ENCODE measurements at places on chromosomes 2 and 18.

DNA sequence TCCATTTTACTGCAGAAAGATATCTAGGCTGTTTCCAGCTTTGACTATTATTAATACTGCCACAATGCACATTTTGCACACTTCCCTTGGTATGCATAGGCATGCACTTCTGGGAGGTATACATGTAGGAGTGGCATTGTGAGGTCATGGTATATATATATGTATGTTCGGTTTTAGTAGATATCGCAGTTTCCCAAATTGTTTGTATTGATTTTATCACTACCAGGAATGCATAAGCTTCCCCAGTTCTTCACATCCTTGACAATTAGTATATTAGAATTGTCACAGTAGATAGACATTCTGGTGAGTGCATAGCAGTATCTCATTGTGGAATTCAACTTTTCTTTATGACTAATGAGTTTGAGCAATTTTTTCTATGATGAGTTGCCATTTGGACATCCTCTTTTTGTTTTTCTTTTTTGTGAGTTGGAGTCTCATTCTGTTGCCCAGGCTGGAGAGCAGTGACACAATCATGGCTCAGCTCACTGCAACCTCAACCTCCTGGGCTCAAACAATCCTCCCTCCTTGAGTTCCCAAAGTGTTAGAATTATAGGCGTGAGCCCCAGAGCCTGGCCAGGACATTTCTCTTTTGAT, 4.2 kb upstream of the GRB14 start:
- peak; percentile 41 for DNase-seq

- no peak for DNase-seq
Observed at GRCh38 chr2:16478434-16479210, 187.0 kb downstream of the CYRIA start.

DNA sequence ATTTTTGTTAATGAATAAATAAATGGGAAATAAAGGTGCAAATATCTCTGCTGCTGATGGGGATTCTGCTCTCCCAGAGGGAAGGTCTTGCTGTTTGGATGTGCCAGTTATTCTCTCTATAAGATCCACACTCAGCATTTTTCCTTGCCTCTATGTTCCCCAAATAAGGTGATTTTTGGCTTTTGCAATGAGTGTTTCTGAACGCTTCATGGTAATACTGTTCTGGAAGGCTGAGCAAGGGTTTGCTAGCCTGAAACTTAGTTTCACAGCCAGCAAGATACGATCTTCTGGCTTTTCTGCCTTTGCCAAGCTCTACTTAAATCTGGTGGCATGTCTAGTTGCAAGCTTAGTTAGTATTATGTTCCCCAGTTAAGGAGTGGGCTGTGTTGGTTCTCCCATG, 114.6 kb downstream of the LPIN1 start:
- no peak for DNase-seq

DNA sequence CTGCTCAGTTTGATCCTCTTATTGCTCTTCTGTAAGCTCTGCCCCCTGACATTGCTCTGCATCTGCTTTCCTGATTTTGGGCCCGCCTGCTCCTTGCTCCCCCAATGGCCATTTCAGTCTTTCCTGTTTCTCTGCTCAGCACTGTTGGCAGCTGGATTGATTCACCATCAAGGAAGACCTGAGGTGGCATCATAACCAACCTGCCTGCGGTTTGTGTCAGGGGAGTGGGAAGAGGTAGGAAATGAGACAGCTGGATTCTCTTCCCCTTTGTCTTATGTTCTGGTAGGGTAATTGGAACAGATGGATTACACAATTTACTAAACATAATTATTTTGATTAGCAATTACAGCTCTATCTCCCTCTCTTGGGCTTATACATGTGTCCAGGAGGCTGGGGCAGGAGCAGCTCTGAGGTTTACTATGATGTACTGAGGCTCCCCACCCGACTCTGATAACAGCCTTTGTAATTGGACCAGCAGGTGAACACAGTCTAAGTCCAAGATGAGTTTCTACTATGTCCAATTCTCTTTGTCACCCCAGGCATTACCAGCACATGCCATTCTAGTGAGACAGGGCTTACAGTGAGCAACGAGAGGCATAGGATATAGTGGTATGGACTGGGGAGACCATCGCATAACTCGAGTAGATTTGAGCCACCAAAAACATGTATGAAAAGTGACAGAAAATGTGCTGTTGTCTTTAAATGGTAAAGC, 151.8 kb upstream of the MMADHC start:
- no peak for DNase-seq

DNA sequence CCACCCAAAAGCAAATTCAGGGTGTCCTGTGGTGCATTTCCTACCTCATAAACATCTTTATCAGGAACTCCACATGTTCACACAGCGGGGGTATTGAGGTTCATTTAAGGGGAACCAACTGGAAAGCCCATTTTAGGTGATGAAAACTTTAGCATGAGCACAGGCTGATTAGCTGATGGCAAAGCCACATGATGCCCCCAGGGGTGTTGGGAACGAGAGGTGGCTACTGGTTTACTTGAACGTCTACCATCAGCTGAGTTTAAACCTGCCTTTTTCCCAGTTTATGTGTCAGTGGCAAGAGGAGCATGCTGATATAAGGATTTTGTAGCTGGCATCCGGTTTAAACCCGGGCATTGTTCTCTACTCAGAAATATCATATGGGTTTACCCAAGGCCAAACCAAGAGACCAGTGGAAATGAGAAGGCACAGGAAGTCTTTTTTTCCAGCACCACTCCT, 54.5 kb upstream of the UPP2 start:
- no peak for DNase-seq

DNA sequence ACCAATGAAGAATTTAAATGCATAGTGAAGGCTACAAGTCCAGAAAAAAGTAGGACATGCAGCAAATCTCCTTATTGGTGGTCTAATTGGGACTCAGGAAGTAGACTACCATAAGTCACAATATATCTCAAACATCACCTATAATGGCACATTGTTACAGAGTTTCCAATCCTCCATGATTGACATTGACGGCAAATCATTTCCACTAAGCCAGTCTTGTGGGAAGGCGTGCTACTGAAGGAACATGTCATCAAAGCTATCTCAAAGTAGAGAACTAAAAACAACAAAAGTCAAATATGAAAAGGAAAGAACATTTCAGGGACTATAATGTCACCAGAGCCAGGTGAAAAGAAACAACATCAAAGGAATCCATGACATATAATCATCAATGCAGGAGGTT, 166.4 kb upstream of the PID1 start:
- no peak for DNase-seq

GRCh38 chr2:235746257-235746934, 252.6 kb downstream of the AGAP1 start:
- peak; percentile 89 for DNase-seq

GRCh38 chr2:129935118-129935517, 44.3 kb upstream of the RAB6C start:
- DNase-seq: no peak

DNA sequence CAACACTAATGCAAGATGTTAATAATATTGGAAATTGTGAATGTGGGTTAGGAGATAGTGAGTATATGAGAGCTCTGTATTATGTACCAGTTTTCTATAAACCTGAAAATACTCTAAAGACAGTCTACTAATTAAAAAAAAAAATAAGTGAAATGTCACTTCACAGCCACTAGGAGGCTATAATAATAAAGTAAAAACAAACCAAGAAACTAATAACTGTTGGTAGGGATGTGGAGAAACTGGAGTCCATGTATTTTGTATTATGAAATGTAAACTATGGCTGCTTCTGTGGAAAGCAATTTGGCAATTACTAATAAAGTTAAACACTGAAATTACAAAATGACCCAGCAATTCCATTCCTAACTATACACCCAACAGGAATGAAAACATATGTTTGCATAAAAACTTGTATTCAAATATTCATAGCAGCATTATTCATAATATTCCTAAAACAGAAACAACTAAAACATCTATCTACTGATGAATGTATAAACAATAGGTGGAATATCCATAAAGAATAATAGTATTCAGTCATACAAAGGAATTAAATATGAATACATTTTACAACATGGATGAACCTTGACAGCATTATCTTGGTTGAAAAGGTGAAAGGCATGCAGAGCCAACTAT, 36.2 kb downstream of the CCDC178 start:
- DNase-seq: no peak

DNA sequence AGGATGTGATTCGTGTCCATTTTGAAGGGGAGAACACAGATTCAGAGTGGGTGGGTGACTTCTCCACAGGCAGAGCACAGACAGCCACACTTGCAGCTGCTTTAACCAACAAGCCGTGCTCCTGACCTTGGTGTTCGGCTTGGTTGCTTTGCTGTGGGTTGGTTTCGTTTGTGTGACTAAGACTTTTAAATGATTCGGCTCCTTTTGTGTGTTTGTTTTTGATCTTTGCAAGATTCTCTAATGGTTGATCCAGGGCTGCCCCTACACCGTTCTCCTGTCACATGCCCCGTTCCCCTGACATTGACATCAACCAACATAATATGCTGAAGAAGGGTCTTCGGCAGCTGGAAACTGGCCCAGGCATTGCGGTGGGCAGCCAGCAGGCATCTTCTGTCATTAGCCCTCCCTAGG, 95.9 kb upstream of the MBOAT2 start:
- peak; percentile 61 for DNase-seq

- DNase-seq: peak; percentile 61
Observed at GRCh38 chr2:191020742-191021381, 6.9 kb upstream of the STAT1 start.

GRCh38 chr2:165573534-165574461, 104.3 kb downstream of the CSRNP3 start:
- DNase-seq: no peak

DNA sequence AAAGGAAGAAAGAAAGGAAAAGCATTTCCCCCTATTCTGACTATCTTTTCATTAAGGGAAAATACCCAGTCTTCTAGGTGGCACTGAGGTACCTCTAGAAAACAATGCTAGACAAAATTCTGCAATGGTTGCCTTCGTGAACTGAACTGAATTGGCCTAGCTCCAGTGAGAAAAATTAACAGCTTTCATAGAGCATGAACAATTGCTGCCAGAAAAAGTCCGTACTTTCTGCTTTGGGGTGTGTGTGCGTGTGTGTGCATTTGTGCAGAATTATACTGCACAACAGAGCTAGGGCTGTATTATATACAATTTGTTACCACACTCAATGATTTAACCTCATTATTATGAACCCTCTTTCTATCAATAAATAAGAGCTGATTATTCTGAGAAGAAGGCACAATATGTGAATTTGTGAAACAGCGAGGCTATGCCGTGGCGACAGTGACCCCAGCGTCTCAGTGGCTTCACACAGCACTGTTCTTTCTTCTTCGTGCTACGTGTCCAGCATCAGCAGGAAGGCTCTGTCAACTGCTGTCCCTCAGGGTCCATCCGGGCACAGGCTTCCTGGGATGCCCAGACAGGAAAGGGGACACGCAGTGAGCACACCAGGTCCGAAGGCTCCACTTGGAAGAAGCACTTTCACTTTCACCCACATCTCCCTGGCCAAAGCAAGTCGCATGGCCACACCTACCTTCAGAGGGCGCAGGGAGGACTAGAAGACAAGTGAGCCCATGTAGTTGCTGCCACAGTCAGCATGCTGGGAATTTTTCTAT, 47.5 kb downstream of the PTGR3 start:
- no peak for DNase-seq

GRCh38 chr2:160322320-160322719, 122.2 kb upstream of the ITGB6 start:
- DNase-seq: no peak

DNA sequence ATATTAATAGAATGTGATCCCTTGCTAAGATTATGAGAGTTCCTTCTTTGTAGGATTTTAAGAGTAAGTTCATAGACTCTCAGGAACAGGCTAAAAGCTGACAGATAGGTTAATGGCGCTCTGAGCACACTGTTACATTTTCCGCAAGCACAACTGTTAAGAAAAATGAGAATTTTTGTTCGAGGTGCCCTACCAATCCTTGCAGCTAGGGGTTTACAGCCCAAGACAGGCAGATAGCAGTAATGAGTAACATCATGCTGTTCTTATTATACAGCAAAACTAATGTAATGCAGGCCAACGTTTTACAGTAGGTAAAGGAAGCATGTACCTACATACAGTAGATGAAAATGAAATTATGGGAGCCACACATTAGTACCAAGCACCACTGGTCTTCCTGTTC, 11.2 kb upstream of the BOD1L2 start:
- no peak for DNase-seq

DNA sequence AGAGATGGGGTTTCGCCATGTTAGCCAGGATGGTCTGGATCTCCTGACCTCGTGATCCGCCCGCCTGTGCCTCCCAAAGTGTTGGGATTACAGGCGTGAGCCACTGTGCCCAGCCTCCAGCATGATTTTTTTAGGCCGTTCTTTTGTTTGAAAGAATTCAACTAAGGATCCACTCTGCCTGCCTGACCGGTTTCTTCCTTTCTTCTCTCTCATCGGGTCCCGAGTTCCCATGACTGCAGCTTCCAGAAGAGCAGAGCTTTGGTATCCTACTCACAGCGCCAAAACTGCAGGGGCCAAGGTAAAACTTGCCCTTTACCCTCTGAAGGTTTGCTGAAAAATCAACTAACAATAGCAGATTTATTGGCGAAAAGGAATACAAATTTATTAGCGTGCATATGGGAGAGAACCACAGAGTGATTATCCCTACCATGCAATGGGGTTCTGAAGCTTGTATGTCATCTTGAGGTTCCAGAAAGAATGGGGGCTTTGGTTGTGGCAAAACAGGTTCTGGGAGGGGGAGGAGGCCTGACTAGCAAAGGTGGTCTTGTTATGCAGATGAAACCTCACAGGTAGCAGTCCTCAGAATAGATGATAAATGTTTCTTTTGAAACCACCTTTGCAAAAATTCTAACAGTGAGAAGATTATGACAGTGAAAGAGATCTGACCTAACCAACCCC, 87.0 kb upstream of the MSH6 start:
- DNase-seq: no peak

DNA sequence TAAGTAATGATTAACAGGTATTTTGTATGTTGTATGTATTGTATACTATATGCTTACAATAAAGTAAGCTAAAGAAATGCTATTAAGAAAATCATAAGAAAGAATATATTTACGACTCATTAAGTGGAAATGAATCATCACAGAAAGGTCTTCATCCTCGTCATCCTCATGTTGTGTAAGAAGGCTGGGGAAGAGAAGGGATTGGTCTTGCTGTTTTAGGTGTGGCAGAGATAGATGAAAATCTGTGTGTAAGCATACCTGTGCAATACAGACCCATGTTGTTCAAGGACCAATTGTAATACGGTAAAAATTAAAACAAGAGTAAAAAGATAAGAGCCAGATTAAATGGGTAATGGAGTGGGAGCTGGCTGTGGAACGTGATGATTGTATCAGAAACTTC, 16.6 kb downstream of the SLC35F5 start:
- DNase-seq: no peak

DNA sequence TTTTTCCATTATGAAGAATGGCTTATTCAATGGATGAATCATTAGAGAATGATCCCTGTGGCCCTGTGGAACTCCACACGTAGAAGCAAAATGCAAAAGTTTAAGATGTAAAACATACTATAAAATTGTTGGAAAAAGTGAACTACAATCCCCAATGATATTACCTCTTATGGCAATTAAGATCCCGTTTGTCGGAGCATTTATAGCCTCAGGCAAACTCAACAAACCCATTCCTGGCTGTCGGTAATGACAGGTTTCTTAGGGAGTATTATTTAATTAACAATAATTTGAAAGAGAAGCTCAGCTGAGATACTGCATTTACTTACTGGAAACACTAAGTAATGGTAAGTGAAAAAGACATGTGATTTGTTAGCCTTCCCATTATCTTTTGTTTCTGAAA, 138.3 kb downstream of the CDH20 start:
- DNase-seq: no peak

All from AG08396 (cell line).